ENCODE measurements at places on chromosomes 3 and 15.

DNA sequence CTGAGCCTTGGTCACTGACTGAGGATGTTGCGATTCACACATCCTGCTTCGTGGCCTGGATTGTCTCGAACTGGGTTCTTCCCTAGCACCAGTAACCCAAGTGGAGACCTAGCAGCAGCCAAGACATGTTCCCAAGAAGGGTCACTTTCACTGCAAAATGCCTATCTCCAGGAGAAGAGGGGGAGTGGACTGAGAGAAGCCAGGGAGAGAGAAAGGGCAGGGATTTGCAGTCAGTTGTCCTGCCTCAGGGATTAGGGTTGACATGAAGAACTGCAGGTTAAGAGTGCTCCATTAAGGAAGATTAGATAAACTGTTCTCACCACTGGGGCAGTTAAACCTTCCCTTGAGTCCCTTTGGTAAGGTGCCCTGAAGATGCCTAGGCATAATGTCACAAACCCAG lies 5.7 kb upstream of the CD276 start:
- no peak for DNase-seq

DNA sequence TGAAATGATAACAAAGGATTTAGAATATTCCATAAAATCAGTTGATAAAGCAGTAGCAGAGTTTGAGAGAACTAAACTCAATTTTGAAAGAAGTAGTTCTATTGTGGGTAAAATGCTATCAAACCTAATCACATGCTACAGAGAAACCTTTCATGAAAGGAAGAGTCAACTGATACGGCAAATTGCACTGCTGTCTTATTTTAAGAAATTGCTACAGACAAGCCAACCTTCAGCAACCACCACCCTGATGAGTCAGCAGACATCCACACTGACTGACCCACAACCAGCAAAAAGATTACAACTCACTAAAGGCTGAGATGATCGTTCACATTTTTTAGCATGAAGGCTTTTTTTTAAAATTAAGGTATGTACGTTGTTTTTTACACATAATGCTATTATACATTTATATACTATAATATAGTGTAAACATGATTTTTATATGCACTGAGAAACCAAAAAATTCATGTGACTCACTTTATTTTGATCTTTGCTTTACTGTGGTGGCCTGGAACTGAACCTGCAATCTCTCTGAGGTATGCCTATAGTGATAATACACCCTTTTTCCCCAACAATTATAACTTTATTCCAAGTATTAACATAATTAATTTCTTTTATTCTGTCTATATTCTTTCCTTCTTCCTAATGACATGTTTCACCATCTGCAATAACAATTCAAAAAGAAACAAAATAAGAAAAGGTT lies 109.9 kb downstream of the TBC1D5 start:
- DNase-seq = no peak

- DNase-seq = no peak
Observed at GRCh38 chr15:51085764-51086163, 8.9 kb downstream of the TNFAIP8L3 start.

DNA sequence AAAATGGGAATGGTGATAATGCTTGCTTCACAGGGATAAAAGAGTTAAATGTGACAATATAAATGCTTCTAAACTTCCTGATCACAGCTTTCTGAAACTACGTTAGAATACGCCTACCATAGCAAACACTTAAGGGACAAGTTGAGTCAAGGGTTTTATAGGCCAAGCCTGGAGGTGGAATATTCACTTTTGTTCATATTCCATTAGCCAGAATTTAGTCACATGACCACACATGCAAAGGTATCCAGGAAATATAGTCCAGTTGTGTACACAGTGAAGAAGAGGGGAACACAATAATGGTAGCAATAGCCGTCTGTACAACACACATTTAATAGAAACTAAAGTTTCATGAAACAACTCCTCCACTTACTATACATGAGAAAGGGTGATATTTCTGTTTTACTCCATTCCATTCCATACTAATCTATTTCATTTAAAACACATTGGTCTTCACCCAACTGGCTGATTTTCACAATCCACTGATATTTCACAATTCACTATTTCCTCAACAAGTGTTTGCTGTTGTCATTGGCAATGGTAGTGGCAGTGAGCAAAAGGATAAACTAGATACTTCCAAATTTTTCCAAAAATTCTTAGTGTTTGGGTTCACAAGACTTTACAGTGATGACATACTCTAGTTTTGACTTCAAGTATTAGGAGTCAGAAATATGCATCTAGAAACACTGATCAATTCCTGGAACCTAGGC lies 270.9 kb downstream of the ERC2 start:
- no peak for DNase-seq

- no peak for DNase-seq
Observed at GRCh38 chr15:44801364-44801763, 65.0 kb downstream of the TRIM69 start.

DNA sequence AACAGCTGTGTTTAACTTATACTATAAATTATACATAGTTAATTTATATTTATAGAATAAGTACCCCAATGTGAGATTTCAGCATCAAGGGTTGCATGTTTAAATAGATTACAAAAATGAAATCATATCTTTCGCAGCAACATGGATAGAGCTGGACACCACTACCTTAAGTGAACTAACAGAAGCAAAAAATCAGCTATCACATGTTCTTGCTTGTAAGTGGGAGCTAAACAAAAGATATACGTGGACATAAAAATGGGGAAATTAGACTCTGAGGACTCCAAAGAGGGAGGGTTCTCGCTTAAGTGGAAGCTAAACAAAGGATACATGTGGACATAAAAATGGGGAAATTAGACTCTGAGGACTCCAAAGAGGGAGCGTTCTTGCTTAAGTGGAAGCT lies 626.5 kb upstream of the DPPA4 start:
- no peak for DNase-seq
